ENCODE measurements at places on chromosomes 6 and 20. TPM values are rescaled to one million over a fixed set of nuclear protein-coding genes. Genes with fewer than 3 reads are reported as not detected.

CCN5 gene
- total RNA-seq = 21.1 TPM

ANGPT4 gene
- under 0.01 TPM for total RNA-seq

GPX5 gene
- not detected for total RNA-seq

WFDC11 gene
- not detected for total RNA-seq

DSN1 gene
- 8.3 TPM for total RNA-seq

FAM162B gene
- 13.1 TPM for total RNA-seq

MOG gene
- total RNA-seq = not detected

PSORS1C2 gene
- not detected for total RNA-seq

SLC29A1 gene
- total RNA-seq = 13.4 TPM

LST1 gene
- total RNA-seq = not detected

SNX3 gene
- 182 TPM for total RNA-seq

RAB44 gene
- under 0.01 TPM for total RNA-seq

RIMS1 gene
- 3.9 TPM for total RNA-seq

VSTM2L gene
- 1.5 TPM for total RNA-seq

MRPL18 gene
- total RNA-seq = 82.7 TPM

FAM83B gene
- total RNA-seq = under 0.01 TPM

PPP1R16B gene
- under 0.01 TPM for total RNA-seq

EYS gene
- not detected for total RNA-seq

DLL1 gene
- total RNA-seq = 5.6 TPM

RBBP8NL gene
- total RNA-seq = not detected

SLC26A8 gene
- total RNA-seq = not detected

IMPG1 gene
- not detected for total RNA-seq
